ENCODE measurements at places on chromosomes 7 and 10.

GRCh38 chr10:10527861-10528562, 489.7 kb upstream of the CELF2 start:
- DNase-seq = no peak

DNA sequence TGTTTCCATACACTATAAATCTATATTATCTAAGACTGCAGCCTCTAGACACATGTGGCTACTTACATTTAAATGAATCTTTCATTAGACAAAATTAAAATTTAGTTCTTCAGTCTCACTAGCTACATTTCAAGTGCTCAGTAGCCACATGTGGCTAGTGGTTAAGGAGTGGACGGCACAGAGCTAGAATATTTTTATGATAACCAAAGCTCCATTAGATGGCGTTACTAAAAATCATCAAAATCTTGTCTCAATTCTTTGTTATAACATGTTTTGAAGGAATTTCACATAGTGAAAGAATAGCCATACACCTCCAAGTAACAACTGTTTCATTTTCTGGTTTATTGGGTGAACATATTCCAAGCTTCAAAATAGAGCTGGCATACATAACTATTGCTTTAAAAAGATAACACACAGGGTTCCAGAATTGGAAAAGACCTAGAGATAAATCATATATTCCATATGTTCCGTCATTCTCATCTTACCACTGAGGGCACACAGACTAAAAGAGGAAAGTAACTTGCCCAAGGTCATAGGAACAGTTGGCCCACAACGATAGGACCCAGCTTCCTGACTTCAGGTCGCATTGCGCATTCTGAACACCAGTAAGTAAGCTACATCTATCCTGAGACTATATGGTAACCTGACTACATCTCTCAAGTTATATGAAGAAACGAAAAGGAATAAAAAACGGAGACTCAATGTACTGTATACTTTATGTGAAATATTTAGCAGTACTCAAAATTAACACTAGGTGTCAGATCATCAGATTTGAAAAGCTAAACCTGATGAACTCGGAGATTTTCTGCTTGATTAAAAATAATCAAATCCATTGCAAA, 66.6 kb downstream of the CAV1 start:
- DNase-seq = no peak

DNA sequence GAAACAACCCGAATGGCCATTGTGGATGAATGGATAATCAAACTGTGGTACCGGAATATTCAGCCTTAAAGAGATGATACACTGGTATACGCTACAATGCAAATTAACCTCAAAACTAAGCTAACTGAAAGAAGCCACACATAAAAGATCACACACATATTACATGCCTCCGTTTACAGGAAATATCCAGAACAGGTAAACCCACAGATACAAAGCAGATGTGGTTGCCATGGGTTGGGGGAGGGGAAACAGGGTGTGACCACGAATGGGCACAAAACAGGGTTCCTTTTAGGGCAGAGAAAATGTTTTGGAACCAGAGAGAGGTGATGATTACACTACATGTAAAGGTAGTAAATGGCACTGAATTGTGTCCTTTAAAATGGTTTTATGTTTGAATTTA, 16.6 kb downstream of the ESYT2 start:
- peak; percentile 67 for DNase-seq

DNA sequence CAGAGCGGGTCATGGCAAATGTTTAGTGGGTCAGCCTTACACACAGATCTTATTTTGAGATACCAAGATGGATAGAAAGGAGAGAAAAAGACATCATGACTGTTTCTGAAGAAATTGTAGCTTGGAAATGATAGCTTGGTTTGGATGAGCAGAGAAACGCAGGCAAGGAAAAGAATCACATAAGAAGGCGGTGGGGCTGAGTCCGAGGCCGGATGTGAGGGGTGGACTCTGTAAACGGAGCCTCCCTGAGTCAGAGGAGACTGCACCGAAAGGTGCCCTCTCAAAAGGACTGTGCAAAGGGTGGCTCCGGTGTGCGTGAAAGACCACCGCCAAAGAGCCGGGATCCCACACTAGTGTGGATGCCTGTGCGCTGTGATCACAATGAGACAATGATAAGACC, 53.7 kb downstream of the ADARB2 start:
- DNase-seq = no peak

GRCh38 chr10:35194906-35195305, 68.3 kb downstream of the CREM start:
- DNase-seq = no peak

DNA sequence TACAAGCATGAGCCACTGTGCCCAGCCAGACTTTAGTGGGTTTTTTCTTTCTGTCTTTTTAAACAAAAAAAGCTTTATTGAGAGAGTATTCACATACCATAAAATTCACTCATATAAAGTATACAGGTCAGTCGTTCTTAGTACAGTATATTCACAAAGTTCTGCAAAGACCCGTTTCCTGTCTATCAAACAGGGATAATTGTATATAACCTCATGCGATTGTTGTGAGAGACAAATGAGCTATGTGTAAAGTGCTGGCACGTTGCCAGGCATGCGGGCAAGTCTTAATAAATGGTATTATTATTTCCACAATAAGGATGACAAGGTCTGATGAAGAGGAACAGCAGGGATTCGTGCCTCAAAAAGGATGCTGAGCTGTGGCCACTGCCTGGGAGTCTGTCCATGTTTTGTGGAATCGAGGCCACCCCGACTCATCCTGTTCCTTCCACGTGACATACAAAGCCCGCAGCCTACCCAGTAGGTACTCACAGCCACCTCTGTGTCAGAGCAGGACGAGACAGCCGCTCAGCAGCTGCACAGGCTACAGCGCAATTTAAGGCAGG, 51.6 kb downstream of the SMKR1 start:
- peak; percentile 3 for DNase-seq

DNA sequence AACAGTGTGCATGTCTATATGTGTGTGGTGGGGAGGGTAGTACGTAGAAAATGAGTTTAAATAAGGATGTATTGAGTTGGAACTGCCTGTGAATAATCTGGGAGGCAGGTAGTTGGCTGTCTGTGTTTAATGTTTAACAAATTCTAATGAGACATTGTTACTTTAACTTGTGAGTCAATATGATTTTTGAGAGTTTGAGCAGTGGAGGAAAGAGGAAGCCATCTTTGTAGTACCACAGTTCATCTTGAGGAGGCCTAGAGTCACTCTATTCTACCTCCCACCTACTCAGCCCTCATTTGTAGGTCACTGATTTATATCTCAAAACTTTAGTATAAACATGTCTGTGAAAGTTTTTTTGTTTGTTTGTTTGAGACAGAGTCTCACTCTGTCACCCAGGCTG, 129.9 kb upstream of the ITGB1 start:
- DNase-seq = no peak

- DNase-seq = no peak
Measured at GRCh38 chr10:107094824-107095522, 69.5 kb downstream of the SORCS1 start.

DNA sequence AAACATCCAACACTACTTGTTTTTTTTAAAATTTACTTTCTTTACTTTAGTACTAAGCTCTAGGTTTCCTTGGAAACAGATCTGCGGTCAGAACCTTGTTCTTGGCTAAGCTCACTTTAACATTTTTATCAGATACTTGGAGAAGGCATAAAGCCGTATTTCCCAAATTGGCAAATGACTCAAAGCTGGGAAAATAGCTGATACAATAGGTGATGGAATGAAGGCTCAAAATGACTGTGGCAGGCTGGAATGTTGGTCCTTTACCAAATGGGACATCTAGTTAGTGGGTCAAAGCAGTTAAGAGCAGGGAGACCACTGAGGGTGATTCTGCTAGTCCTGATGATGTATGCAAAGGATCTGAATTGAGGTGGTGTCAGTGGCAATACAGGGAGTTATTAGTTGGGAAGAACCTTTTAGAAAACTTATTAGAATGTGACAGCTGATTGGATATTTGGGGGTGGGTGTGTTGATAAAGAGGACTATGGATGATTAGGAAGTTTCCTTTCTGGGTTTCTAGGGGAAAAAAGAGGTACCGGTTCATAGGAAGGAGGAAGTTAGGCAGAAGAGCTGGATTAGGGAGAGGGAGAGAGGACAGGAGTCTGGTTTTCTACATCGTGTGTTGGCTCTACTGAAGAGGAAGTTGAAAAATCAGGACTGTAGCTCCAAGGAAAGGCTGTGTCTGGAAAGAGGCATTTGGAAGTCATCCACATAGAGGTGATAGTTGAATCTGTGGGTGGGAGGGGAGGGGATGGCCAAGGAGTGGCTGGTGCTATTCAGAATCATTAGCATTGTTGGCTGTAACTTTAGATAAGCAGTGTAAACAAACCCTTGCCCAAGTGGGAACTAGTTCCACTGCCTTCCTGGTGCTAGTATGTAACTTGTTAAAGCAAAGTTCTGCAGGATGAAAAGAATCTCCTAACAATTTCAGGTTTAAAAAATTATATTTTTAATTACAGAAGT, 13.1 kb downstream of the PLCE1 start:
- DNase-seq = no peak

GRCh38 chr10:95394161-95394880, 103.5 kb upstream of the PDLIM1 start:
- DNase-seq = no peak

GRCh38 chr10:98106531-98106930, 27.9 kb upstream of the R3HCC1L start:
- DNase-seq = no peak

- no peak for DNase-seq
Measured at GRCh38 chr7:14583518-14583917, 319.0 kb downstream of the DGKB start.

DNA sequence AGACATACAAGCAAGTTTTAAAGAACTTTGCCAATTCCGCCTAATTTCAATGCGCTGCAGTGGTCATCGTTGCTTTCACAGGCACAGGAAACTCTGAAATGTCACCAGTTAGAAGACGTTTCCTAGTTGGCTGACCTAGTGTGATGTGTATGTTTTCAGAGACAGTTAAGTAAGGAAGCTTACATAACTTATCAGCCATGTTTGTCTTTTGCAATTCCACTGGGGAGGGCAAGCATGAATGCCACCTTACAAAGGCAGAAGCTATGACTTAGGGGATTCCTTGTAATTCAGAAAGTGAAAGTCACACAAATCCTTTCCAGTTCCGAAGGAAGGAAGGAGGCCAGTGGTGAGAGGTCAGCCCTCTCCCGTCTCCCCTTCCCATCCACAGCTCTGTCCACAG, 15.0 kb upstream of the NPS start:
- DNase-seq = no peak

GRCh38 chr10:49310901-49311554, 12.1 kb downstream of the C10orf71 start:
- no peak for DNase-seq

DNA sequence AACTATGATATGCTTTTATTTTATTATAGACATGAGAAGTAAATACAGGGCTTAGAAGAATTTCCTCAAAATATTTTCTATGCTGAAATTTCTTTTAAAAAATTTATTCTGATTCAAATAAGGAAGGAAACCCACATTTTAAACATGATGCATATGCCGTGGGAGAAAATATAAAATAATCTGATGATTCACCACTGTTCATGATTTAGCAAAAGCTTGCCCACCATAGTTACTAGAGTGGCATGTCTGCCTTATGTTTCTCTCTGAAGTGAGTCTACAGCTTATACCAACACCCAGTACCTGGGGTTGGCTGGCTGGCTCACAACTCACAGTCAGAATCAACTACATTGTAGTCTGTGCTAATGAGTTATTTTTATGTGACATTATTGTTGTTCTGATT, 102.0 kb downstream of the GNAI1 start:
- no peak for DNase-seq

DNA sequence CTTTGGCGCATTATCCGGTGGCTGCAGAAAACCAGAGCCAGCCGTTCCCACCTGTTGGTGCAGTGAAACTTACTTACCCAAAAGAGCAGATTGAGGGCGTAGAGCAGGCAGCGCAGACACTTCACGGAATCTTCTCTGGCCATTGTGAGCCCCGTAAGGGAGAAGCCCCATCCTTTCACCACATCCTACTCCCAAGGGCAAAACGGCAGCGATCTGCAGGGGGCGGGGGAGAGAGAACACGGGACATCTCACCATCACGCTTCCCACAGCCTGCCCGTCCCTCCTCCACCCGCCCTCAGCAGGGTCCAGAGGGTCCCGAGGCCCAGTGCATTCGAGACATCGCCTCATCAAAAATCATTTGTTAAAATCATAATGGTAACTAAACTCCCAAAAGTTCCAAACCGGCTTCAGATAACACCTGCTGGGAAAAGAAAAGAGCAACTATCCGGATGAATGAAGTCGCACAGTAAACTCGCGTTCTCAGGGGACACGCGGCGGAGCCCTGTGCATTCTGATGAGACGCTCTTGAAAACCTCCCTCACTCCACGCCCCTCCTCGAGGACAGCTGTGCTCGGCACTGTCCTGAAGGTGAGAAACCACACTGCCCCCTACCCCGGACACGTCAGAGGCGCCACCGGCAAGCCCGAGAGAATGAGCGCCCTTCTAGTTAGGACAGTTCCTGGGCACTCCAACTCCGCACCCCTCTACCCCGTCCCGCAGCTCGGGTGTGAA, 1.2 kb downstream of the TSPAN12 start:
- no peak for DNase-seq

GRCh38 chr10:99484626-99485581, 47.8 kb upstream of the NKX2-3 start:
- no peak for DNase-seq

- no peak for DNase-seq
Measured at GRCh38 chr10:61096056-61096455, 152.1 kb upstream of the RHOBTB1 start.

GRCh38 chr10:132058793-132059759, 6.7 kb upstream of the JAKMIP3 start:
- no peak for DNase-seq

GRCh38 chr7:139047970-139048369, 12.1 kb upstream of the ZC3HAV1L start:
- no peak for DNase-seq

Data from activated naive CD4-positive, alpha-beta T cell (primary cell).